ENCODE measurements at places on chromosomes 2 and 18. TPM values are rescaled to one million over a fixed set of nuclear protein-coding genes. Genes with fewer than 3 reads are reported as not detected.

The ROCK1 gene
- polyA plus RNA-seq, result 7.4 TPM

The ATP6V1C2 gene
- 0.75 TPM for polyA plus RNA-seq

The GALNT5 gene
- not detected for polyA plus RNA-seq

- DNase-seq, result no peak
Observed at GRCh38 chr18:39724652-39725051, 2159.1 kb upstream of the CELF4 start.

GRCh38 chr2:179765666-179766065 is 95.7 kb downstream of the ZNF385B start:
- DNase-seq, result no peak

DNA sequence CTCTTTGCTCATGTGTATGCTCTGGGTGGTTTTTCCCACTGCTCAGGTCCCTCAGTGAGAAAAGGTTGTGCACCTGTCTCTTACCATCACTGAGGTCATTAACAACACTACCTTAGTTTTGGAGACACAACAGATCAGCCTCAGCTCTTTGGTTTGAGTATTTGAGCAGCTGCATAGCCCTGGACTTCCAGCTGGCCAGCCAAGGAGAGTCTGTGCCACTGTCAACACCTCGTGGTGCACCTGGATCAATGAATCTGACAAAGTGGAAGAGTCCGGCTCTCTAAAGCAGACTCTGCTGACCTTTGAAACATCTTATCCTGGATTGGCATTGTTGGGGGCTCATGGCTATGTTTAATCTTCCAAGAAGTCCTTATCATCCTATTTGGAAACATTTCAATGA is 30.0 kb downstream of the SERPINB8 start:
- no peak for DNase-seq

GRCh38 chr2:238151628-238152235 is 7.0 kb upstream of the ERFE start:
- no peak for DNase-seq
